ENCODE measurements at places on chromosomes 5 and 9. TPM values are rescaled to one million over a fixed set of nuclear protein-coding genes. Genes with fewer than 3 reads are reported as not detected.

OR13D1 gene
- not detected for total RNA-seq

PCDHGA8 gene
- 1.1 TPM for total RNA-seq

LRRC19 gene
- total RNA-seq: not detected

MSMP gene
- not detected for total RNA-seq

GCNT4 gene
- 1.4 TPM for total RNA-seq

ARHGEF37 gene
- 1.5 TPM for total RNA-seq

CDH18 gene
- total RNA-seq: 4.3 TPM

PPP3R2 gene
- total RNA-seq: not detected

SV2C gene
- total RNA-seq: not detected

CRHBP gene
- total RNA-seq: 0.25 TPM

LHX2 gene
- total RNA-seq: not detected

FOXI1 gene
- total RNA-seq: not detected

MARVELD2 gene
- total RNA-seq: 0.75 TPM

SPINK13 gene
- total RNA-seq: 0.37 TPM
